ENCODE measurements at places on chromosomes 12 and 14.

- DNase-seq = no peak
Observed at GRCh38 chr14:94239406-94239805, 53.7 kb downstream of the SERPINA10 start.

- DNase-seq = no peak
Observed at GRCh38 chr12:108399514-108399913, 60.4 kb upstream of the CMKLR1 start.

GRCh38 chr14:101201535-101202151, 298.1 kb upstream of the RTL1 start:
- DNase-seq = no peak

GRCh38 chr12:70487440-70487839, 121.3 kb downstream of the KCNMB4 start:
- no peak for DNase-seq

- no peak for DNase-seq
Observed at GRCh38 chr12:29238822-29239291, 89.8 kb downstream of the FAR2 start.

DNA sequence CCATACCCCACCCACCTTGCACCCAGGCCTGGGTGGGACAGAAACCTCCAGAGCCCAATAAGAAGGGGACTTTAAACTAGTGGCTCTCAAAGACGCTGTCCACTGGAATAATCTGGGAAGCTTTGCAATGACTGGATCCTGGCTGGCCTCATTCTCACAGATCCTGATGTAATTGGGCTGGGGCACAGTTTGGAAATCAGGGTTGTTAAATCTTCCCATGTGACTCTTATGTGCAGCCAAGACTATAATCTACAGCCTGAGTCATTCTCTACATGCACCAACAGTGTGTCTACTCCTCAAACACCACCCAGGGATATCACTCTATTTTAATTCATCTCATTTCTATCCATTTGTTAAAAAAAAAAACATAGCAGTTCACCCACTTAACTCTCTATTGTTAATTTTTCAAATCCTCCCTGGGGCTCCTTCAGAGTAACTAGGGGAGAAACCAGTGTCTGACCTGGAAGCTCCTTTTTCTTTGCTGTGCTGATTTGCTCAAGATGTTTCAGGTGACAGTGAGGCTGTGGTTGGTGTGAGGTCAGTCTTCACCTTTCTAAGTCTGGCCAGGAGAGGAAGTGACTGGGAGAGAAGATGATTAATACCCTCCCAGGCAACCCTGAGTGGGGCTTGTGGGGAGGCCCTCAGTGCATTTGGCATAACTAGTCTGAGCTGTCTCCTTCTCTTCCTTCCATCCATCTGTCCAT, 211.6 kb upstream of the SFSWAP start:
- no peak for DNase-seq

DNA sequence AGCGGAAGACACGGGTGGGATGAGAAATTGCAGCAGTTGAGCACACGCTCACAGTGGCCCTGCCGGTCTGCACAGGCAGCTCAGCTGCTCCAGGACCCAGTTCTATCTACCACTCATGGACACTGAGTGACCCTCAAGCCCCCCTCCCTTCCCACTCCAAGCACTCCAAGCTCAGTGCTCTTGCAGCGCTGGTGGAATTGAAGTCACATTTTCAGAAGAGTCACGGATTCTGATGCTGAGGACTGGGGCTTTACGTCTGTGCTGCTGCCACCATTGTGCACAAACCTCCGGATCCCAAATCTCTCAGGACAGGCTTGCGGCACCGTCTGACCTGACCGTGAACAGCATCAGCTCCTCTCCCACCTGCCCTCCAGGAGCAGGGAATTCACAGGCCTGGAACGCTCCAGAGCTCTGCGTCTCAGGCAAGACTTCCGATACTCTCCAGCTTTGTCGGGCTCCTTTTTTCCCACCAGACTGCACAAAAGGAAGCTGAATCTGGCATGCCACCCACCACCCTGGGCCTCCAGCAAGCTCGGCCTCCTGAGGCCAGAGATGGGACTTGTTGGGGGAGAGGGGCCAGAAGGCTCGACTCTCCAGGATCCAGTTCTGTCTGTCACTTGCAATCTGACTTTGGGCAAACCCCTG, 213.1 kb upstream of the RTL1 start:
- no peak for DNase-seq
